Left forelimb (tissue), 1 donor: ENCODE measurements at places on chromosomes 2 and 18.

DNA sequence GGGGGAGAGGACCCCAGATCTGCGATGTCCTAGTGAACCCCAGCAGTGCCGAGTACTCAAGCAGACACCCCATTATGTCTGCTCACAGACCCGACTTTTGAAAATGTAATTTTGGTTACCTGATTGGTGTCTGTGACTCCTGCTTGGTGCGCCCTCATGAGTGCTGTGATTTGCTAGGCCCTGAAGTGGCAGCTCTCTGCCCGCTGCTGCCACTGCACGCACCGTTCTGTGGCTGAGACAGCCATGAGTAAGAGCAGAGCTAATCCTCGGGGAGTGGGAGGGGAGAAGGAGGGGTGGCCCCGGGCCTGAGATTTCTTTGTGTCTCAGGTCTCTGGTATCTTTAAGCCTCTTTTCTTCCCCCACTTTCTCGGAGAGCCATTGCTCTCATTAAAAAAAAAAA, 18.2 kb downstream of the FHOD3 start:
- no peak for DNase-seq

DNA sequence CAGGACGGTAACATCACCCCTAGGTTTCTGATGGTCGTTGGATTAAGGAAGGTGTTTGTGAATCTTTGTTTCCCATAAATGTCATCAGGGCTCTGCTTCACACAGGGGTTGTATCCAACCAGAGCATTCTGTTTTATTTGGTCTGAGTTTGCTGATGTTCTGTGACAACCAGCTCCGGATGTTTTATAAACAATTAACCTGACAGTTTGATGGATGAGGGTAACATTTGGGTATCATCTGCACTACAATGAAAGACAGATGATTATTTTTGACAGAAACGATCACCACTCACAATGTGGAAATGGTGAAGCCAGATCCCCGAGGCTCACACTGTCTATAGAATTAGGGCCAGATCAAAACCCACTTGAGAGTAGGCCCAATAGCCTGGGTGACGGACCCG, 107.1 kb downstream of the CDC42EP3 start:
- no peak for DNase-seq

- DNase-seq: no peak
Measured at GRCh38 chr2:104976603-104977120, 61.2 kb upstream of the MRPS9 start.

GRCh38 chr2:2806711-2807110, 475.6 kb upstream of the MYT1L start:
- DNase-seq: peak; percentile 42

DNA sequence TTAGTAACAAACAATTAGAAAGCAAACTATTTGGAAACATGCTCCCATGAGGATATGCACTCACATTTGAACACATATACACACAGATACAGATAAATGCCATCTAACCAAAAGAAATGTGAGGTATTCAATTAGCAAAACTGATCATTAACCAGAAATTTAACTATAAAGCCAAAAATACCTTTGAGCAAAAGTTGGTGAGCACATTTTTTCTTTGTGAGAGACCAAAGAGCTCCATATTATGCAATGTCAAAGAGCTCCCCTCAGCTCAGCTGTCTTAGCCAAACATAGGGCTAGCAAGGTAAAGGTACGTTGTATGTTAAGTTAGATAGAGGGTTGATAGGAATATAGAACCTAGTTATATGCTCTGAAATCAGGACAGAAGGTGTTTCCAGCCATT, 43.8 kb downstream of the CYBRD1 start:
- DNase-seq: no peak

GRCh38 chr2:56801214-56801613, 617.4 kb downstream of the CCDC85A start:
- DNase-seq: no peak

DNA sequence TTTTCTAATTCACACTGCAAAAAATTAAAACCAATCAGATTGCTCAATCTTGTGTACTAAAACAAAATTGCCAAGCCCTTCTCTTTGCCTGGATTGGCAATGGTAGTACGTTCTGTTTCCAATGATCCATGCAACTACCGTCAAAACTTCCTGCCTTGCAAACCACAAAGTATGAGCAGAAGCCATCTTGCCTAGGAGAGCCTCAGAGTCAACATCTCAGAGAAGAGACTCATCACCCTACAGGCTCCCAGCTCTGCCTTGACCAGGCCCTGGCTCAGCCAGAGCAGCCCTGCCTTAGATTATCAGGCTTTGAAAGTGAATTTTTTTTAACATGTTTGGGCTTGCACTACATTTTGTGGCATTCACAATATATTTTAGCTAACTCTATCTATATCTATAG, 574.1 kb downstream of the SATB2 start:
- no peak for DNase-seq

DNA sequence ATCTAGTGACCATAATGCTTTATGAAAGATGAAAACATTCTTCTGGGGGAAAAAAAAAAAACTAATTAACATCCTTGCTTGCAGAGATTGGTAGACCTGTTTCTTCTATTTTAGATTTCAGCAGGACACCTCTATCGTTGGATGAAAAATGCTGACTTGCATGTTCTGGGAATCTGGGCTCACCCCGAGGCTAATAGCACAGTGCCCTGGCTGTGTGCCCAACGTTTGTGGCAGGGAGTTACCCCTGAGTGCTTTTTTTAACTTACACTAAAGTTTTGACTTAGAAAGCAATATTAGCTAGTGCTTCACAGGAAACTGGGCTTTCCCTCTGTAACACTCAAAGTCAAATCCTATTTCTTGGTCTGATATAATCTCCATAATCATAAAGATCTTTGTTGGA, 233.2 kb downstream of the SLC8A1 start:
- no peak for DNase-seq

GRCh38 chr2:130156624-130157004, 11.7 kb upstream of the CCDC74B start:
- DNase-seq: no peak
